ENCODE measurements at places on chromosomes 6 and 20.

- no peak for DNase-seq
- no peak overlapping the region for H3K4me3 ChIP-seq
- H3K27me3 ChIP-seq: peaks cover 14% of the 10 kb centered on the region
- H3K4me1 ChIP-seq: no peaks in the 10 kb centered on the region
Observed at GRCh38 chr6:167073679-167074274, 49.1 kb upstream of the CCR6 start.

DNA sequence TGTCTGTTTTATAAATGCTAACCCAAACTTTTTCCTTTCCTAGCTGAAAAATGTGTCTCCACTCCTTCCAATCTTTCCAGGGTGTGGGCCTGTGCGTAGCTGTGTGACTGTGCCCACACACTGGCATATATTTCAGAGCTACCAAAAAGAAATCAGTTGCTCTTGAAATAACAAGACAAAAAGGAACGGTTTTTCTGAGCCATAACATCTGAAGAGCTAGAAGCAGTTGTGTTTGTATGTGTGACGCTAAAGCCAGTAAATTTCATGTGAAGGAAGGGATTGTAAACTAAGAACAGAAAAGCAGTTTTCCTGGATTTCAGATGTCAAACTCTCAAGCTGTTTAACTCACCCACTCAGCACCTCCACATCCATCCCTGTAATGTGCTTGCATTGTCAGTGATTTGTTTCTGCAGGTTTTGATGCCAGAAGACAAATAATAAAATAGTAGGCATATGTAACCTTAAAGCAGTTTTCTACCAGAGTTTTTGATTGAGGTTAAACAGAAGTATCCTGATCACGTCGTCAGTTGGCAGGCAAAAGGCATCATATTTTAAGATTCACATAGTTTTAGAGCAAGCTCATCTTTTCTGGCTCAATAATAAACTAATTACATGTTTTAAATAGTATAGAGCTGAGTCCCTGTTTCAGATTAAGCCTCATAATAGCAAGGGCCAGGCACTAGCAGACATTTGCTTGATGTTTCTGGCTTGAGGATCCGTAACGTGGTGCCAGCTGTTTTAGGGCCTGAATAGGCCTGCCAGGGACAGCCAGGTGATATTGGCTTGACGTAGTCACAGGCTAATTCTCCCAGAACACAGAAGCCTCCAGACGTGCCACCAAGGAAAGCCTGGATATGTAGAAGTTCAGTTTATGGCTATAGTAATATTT, 90.9 kb downstream of the FOXO3 start:
- H3K27me3 ChIP-seq: no peaks in the 10 kb centered on the region
- H3K4me1 ChIP-seq: peaks cover 100% of the 10 kb centered on the region
- peak overlapping the region; percentile 94 for H3K27ac ChIP-seq
- H3K36me3 ChIP-seq: no peaks in the 10 kb centered on the region
- peak; percentile 36 for DNase-seq
- no peak overlapping the region for H3K4me3 ChIP-seq

DNA sequence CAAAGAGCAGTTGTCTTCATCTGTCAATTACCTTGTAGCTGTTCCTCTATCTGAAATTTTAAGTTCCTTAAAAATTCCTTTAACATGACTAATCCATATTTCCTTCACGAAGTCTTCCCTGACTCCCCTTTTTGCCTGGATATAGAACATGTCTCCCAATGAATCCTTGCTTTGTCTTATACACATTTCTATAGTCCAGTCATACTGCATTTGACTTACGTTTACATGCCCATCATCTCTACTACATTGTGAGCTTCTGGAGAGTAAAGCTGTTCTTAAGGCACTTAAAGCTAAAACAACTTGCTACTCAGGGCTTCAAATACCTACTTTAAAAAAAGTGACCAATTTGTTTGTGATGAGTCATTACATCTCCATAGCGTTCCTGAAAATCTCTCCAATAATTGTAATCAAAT, 4.9 kb downstream of the REV3L start:
- no peak overlapping the region for H3K27ac ChIP-seq
- H3K36me3 ChIP-seq: no peaks in the 10 kb centered on the region
- peaks cover 70% of the 10 kb centered on the region for H3K4me1 ChIP-seq
- no peak for DNase-seq

DNA sequence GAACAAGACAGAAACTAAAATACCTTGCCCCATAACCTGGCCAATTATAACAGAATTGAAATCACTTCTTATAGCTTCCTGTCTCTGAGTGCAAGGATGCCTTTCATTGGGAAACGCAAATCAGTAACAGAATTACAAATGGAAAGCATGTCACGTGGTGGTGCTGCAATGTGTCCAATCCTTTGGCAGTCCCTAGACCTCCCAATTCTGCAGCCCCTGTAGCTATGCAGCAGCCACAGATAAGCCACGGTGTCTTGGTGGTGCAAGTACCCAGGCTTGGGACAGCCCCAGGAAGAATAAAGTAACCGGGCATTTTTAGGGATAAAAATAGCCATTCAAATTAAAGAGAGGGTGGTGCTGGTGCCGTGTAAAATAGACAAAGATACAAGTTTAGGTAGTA, 134.6 kb upstream of the CCN2 start:
- no peak overlapping the region for H3K4me3 ChIP-seq
- DNase-seq: no peak
- H3K36me3 ChIP-seq: no peaks in the 10 kb centered on the region
- peak overlapping the region; percentile 46 for H3K27ac ChIP-seq
- H3K27me3 ChIP-seq: no peaks in the 10 kb centered on the region

DNA sequence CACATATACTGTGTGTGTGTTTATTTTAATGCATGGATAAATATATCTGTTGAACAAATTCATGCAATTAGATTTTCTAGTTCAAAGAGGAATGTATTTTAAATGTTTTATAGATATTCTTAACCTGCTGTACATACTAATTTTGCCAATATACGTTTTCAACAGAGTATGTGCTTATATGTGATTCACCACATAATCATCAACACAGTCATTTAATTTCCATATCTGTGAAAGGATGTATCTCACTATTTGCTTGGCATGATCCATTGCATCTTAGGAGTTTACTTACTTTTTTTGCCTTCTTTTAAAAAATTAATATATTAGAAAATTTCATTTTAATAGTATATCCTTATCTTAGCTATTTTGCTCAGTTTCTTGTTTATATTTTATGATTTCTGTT, 902.3 kb upstream of the CITED2 start:
- H3K27ac ChIP-seq: no peak overlapping the region
- H3K4me1 ChIP-seq: peaks cover 4% of the 10 kb centered on the region
- no peaks in the 10 kb centered on the region for H3K36me3 ChIP-seq
- no peaks in the 10 kb centered on the region for H3K27me3 ChIP-seq
- H3K4me3 ChIP-seq: no peak overlapping the region

- DNase-seq: no peak
- no peak overlapping the region for H3K4me3 ChIP-seq
- no peak overlapping the region for H3K27ac ChIP-seq
- no peaks in the 10 kb centered on the region for H3K27me3 ChIP-seq
Observed at GRCh38 chr6:114157848-114158247, 185.0 kb downstream of the HS3ST5 start.
